ENCODE measurements at places on chromosomes 4 and X. TPM values are rescaled to one million over a fixed set of nuclear protein-coding genes. Genes with fewer than 3 reads are reported as not detected.

SLC6A14 gene
- total RNA-seq, result not detected

NHSL2 gene
- total RNA-seq, result 9.3 TPM

ADH1A gene
- total RNA-seq, result 0.35 TPM

CFP gene
- 6.4 TPM for total RNA-seq

GC gene
- total RNA-seq, result 1.6 TPM

HTR2C gene
- 0.41 TPM for total RNA-seq

CLDN2 gene
- total RNA-seq, result 16.3 TPM

SLC49A3 gene
- 7.5 TPM for total RNA-seq

MAGED4B gene
- 35.8 TPM for total RNA-seq

CNKSR2 gene
- total RNA-seq, result 3.2 TPM

TFDP3 gene
- total RNA-seq, result not detected

MAGEA2B gene
- total RNA-seq, result not detected

STAP1 gene
- 0.35 TPM for total RNA-seq

MAOB gene
- 12.9 TPM for total RNA-seq

TIMM17B gene
- total RNA-seq, result 33.0 TPM

DCAF12L2 gene
- total RNA-seq, result 4.0 TPM

MXRA5 gene
- total RNA-seq, result 23.9 TPM

NXF2B gene
- total RNA-seq, result 0.12 TPM

ETDA gene
- not detected for total RNA-seq

RHOXF1 gene
- total RNA-seq, result 0.47 TPM

CLNK gene
- 0.93 TPM for total RNA-seq

LARP7 gene
- total RNA-seq, result 22.6 TPM

WAS gene
- total RNA-seq, result 6.4 TPM

NAAA gene
- 47.9 TPM for total RNA-seq

TBC1D19 gene
- 38.1 TPM for total RNA-seq

PPARGC1A gene
- 73.4 TPM for total RNA-seq

AIMP1 gene
- total RNA-seq, result 15.6 TPM

SOD3 gene
- 28.8 TPM for total RNA-seq

GLRB gene
- total RNA-seq, result 6.9 TPM

PCDH19 gene
- 1.8 TPM for total RNA-seq

XAGE2 gene
- not detected for total RNA-seq

NUDT11 gene
- total RNA-seq, result 7.1 TPM

COX7B2 gene
- not detected for total RNA-seq

PORCN gene
- 7.4 TPM for total RNA-seq

UCP1 gene
- not detected for total RNA-seq

OPN1MW2 gene
- total RNA-seq, result not detected

UGT2B17 gene
- total RNA-seq, result not detected

GYG2 gene
- 11.0 TPM for total RNA-seq

ESX1 gene
- not detected for total RNA-seq

CLTRN gene
- total RNA-seq, result 10.3 TPM

G6PD gene
- total RNA-seq, result 31.3 TPM

CXXC4 gene
- 2.9 TPM for total RNA-seq

AFF2 gene
- 6.1 TPM for total RNA-seq

CWH43 gene
- 12.3 TPM for total RNA-seq

CCDC158 gene
- total RNA-seq, result 0.53 TPM

MAGEA10 gene
- not detected for total RNA-seq

IL1RAPL2 gene
- total RNA-seq, result 1.6 TPM

RPA4 gene
- 2.4 TPM for total RNA-seq
